ENCODE measurements at places on chromosomes 5 and 9.

DNA sequence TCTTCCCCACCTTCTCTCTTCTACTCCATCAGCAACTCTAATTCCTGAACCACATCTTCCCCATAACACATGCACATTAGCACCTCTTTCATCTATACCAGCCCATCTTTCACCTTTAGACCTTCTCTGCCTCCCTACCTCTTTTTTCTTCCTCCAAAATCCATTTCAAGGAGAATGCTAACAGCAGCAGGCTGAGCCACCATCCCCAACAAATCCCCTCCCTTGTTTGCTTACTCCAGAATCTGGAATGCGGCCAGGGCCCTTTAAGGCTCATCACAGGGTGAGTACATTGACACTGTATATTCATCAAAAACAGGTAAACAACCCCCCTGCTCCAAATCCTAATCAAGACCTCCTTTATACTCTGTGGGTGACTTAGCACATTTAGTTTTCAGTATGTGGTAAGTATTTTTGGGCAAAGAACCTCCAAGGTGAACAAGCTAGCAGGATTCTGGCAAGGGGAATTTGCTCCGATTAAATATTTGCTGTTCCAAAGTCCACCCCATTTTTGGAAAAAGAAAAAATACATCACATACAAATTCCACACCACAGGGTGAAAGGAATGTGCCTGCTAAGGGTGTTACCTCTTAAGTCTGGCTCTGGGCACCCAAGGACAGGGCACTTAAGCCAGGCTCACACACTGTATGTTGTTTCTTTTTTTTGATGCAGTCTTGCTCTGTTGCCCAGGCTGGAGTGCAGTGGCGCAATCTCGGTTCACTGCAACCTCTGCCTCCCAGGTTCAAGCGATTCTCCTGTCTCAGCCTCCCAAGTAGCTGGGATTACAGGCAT, 71.4 kb downstream of the SERINC5 start:
- DNase-seq = no peak

- DNase-seq = no peak
Measured at GRCh38 chr9:127913682-127914081, 3.2 kb downstream of the ST6GALNAC4 start.

- no peak for DNase-seq
Measured at GRCh38 chr9:34211395-34211794, 32.6 kb downstream of the UBAP1 start.

GRCh38 chr5:2417301-2417700, 334.2 kb downstream of the IRX2 start:
- DNase-seq = no peak
